ENCODE measurements at places on chromosomes 2 and 18.

- DNase-seq, result no peak
Observed at GRCh38 chr18:50805732-50806131, 14.1 kb downstream of the MRO start.

- DNase-seq, result peak; percentile 69
Observed at GRCh38 chr2:131105950-131106801, 1.0 kb downstream of the PLEKHB2 start.

DNA sequence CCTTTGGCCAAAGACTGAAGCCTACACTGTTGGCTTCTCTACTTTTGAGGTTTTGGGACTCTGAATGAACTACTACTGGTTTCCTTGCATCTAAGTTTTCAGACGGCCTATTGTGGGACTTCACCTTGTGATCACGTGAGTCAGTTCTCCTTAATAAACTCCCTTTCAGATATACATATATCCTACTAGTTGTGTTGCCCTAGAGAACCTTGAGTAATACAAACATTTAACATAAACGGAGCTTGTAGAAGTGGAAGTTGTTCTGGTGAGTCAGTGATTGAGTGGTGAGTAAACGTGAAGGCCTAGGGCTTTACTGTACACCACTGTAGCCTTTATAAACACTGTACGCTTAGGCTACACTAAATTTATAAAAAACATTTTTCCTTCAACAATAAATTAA is 107.2 kb upstream of the CDH2 start:
- DNase-seq, result peak; percentile 55

- no peak for DNase-seq
Observed at GRCh38 chr2:216234106-216234505, 125.0 kb downstream of the XRCC5 start.

DNA sequence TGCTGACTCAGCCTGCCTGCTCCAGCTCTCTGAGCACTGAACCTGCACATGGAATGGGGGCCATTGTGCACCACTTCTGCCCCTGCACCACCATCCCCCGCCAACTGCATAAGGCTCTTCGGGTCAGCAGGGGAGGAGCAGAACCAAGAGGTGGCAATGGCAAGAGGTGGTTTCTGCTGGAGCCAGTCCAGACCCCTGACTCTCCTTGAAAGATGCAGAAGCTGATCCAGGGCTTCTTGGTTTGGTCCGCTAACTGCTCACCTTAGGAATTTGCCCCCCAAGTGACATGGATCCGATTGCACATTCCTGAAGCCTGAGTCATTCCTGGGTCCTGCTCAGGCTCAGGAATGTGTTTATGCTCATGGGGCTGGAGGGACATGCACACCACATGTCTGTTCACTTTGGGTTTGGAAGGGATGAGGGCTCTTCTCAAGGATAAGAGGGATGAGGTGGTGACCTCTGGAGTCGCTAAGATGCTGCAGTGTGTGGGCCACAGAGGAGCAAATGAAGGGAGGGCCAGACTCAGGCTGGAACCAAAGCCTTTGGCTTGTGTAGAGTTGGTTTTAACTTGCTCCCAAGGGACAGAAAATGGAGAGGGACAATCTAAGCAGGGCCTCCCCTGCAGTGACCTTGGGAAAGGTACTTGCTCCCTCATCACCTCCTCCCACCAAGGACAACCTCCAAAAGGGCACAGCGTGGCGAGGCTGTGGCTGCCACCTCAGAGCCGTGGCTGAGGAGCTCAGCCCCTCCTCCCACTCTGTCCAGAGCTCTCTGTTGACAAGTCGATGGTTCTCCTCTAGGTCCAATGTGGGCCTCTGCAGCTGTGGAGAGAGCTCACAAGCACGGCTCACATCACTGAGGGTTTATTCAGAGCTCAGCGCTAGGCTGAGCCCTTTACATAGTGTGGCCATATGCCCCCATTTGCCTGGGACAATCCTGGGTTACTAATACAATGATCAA is 66.2 kb downstream of the HS1BP3 start:
- DNase-seq, result peak; percentile 99

DNA sequence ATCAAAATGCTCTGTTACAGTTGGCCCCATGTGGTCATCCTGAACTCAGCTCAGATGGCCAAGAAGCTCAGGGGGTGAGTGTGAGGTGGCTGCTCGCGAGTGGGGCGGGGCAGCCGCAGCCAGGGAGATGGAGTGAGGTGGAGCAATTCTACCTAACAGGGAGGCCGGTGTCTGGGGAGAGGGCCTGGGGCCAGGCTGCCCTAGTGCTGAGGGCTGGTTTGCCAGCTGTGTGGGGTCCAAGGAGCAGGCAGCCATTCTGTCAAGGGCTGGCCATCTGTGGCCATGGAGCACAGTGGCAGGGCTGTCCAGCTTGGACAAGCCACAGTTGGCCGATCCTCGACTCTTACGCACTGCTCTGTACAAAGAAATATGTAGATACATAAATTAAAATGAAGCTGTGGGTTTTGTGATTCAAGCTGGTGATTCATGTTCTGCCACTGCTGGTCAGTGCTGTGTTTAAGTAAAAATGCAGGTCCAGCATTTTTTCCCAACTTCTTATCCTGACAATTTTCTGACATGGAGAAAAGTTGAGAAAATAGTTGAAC is 82.1 kb downstream of the HS6ST1 start:
- DNase-seq, result peak; percentile 93

GRCh38 chr18:5768454-5768853 is 126.9 kb downstream of the TMEM200C start:
- no peak for DNase-seq

- DNase-seq, result no peak
Observed at GRCh38 chr2:45705233-45705632, 53.8 kb downstream of the PRKCE start.

DNA sequence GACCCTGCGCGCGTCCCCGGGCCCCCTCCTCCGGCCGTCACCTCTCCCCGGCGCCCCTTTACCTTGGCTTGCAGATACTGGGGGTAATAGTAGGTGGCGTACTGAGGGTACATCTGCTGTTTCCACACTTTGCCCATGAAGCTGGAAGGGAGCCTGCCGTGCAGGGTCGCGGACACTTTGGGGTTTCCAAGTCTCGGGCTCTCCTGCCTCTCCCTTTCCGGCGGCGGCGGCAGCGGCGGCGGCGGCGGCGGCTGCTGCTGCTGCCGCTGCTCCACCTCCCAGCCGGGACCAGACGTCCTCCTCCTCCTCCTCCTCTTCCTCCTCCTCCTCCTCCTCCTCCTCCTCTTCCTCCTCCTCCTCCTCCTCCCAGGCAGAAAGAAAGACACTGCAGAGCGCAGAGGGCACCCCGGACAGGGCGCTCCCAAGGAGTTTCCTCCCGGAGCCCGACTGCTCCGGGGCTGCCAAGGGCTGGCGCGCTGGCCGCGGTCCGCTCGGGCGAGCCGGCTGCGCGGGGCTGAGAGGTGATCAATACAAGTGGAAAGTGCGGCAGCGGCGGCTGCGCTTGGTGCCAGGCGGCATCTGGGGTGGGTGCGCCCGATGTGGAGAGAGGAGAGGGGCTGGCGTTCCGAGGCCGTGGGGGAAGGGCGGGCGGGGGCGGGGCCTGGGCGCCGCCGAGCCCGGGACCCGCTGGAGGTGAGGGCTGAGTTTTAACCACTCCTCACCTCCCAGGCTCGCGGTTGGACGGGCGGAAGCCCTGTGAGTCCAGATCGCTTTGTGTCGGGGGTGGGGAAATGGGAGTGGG is at the start of gene RBMS1:
Gene RBMS1 (minus strand): TSS at position 581 of the 802 bp plus-strand sequence. CDS start 444 bp downstream, at position 137.
- DNase-seq, result peak; percentile 67

DNA sequence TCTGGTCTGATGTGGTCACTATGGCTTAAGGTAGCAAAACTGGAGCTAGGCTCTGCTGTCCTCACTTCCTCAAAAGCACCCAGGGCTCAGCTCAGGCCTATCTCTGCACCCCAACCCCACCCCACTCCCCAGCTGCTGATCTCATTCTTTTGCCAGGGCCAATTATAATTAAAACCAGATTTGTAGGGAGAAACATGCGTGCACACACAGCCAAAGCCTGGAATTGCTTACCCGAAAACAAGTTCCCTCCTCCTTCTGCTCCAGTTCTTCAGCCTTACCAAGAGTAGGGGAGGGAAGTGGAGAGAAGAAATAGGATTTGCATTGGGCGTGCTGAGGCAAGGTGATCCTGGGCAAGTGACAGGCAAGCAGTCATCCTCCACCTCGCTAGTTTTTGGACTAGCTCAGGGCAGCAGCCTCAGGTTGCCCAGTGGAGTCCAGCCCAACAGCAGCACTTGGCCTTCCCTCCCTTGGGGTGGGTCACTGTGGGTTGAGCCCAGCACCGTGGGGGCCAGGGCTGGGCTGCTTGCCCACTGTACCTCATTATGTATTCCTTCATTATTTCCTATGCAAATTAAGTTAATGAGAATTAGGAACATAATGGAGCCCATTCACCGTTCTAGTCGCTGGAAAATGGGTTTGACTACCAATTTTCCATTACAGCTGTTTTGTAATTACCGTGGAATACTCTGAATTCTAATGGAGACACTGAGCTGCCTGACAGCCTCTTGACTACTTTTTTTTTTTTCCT is 199.1 kb upstream of the CELF4 start:
- DNase-seq, result no peak

- DNase-seq, result peak; percentile 92
Observed at GRCh38 chr18:58213440-58213839, 169.4 kb downstream of the NEDD4L start.

DNA sequence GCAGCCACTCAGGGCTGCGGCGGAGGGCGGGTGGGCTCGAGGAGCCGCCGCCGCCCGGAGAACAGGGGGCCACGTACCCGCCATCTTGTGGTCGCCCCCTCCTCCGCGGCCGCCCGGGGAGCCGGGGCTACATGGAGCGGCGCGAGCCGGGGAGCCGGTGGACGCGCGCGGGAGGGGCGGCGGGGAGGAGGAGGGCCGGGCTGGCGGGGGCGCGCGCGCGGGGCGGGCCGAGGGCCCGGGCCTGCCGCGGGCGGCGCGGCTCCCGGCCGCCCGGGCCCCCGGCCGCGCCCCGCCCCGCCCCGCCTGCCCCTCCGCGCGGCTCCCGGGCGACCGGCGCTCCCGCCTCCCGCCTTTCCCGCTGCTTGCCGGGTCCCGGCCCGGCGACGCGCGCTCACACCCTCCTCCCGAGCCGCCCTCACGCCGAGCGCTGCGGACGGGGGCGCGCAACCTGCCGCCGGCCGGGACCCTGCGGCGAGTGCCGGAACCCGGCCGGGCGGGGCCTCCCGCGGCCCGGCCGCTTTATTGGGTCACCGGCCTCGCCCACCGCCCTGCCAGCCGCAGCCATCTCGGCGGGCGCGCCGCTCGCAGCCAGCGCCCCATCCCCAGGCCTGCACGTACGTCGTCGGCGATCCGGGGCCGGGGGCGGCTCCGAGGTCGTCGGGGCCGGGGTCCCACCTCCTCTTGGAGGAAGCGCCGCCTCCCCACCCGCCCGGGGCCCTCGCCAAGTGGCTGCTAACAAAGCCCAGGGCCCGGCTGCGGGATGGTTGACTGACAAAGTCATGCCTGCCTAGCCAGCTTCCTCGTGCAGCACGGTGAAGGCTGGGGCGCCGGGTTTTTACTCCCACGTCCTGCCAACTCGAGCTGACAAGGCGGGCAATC is at the start of gene PPP4R1:
Gene PPP4R1 (minus strand): TSS at position 159 of the 879 bp plus-strand sequence. CDS start 75 bp downstream, at position 84.
- DNase-seq, result peak; percentile 72

DNA sequence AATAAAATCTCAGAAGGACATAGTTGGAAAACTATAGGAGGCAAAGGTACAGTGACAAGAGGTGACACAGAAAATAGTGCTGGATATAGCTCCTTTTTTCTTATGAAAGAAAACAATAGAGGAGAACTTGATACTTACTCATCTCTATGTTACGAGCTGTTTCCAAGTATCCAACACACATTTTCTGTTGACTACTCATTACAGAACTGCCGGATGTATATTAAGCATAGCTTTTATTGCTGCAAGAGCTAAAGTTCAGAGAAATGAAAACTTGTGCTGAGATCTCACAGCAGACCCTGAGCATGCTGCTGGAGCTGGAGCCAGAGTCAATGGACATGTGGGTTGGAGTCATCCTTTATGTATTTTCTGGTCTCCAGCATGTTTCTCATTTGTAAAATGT is 210.0 kb upstream of the NT5C1B start:
- peak; percentile 70 for DNase-seq

- DNase-seq, result no peak
Observed at GRCh38 chr2:228433721-228434120, 252.2 kb upstream of the SPHKAP start.

- DNase-seq, result no peak
Observed at GRCh38 chr18:59950215-59950944, 50.6 kb downstream of the PMAIP1 start.

DNA sequence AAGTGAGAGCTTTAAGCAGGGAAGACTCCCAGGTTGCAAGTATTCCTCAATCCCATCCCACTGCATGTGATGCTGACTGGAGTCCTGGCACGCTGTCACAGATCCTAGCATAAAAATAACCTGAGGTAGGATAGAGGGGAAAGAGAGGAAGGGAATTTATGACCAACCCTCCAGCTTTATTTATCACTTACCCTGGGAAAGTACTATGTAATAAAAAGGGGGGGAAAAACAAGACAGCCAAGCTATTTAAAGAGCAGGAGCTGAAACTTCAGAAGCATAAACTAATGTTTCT is 122.2 kb downstream of the SLC8A1 start:
- peak; percentile 64 for DNase-seq

GRCh38 chr2:209946539-209946938 is 55.9 kb upstream of the RPE start:
- no peak for DNase-seq

- peak; percentile 16 for DNase-seq
Observed at GRCh38 chr2:85799215-85799956, 45.6 kb downstream of the ATOH8 start.

DNA sequence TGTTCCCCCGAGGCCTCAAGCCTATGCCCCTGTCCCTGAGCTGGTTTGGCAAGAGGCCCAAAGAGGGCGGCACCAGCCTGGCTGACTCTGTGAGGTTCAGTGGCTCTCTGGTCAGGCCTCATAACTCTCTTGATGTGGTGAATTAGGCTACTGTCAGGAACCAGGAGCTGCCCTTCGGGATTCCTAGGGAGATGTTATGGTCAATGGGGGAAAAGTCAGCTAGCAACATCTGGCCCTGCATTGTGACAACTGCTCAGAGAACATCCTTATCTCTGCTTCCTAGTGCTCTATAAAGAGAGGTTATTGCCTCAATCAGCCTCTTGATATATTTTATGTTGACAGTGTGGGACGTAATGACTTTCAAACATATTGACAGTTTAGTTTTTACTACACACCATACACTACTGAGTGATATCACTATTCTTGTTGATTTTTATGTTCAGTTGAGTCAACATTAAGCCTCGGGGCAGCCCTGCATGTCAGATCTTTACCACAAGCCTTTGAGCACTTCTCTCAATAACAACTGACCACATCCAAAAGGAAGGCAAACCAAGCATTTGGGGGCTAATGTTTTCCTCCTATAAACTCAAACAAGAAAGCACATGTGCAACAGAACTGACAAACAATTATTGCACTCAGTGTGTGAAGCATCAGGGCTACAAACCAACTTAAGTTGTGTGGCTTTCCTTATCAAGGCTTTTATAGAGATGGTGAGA is 448.3 kb upstream of the SLC14A2 start:
- peak; percentile 85 for DNase-seq

DNA sequence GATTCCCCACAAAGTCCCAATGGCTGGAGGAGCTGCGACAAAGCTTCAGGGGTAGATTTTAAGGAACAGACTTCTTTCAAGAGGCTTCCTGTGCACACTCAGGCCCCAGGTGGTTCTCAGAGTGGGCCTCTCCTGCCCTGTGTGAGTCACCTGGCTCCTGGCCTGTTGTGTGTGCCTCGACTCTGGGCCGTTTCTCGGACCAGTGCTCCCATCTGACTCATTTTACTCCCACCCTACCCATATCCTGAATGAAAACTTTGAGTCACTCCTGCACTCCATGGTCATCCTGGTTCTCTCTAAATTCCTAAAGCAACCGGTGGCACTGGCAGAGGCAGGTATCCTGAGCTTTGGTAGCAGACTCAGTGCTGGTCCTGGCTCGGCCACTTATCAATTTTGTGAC is 84.1 kb downstream of the CELF4 start:
- no peak for DNase-seq

GRCh38 chr2:29615841-29616240 is 305.5 kb downstream of the ALK start:
- DNase-seq, result no peak
